ENCODE measurements at places on chromosomes 4 and X.

DNA sequence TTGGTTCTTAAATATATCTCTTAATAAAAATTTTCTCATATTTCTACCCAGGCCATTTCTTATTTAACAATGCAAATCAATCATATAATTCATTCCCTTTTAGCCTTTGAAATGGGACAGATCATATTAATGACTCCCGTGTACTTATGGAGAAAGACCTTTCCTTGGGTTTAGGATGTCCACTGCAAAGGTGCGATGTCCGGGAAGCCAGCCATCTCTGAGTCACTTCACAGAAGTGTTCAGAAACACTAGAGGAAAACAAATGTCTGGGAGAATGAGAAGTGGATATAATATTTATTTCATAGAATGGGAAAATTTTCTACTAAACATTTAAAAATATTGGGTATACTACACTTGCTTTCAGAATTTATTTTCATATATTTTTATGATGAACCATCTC, 15.3 kb downstream of the INTU start:
- no peak for DNase-seq

- DNase-seq, result no peak
Observed at GRCh38 chrX:6311540-6311939, 82.9 kb upstream of the NLGN4X start.

DNA sequence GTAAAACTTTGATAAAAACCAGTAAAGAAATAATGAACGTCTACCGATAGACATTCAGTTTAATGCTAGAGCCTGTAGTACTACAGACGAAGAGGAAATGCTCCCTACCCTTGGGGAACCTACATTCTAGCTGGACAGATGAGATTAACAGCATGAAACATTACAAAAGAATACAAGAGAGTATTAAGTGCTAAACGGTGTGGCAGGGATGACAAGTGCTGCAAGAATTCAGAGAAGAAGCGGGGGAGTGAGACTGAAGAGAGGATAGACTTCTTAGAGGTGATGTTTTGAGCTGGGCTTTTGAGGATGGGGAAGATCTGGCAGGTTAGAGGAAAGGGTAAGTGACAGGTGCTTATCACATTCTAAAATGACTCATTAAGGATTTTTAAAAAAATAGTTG, 52.6 kb upstream of the ESX1 start:
- no peak for DNase-seq

- DNase-seq, result no peak
Observed at GRCh38 chrX:17007134-17007768, 60.8 kb downstream of the REPS2 start.

- DNase-seq, result no peak
Observed at GRCh38 chr4:36854554-36854953, 390.0 kb upstream of the NWD2 start.

GRCh38 chr4:95732061-95732460, 107.8 kb upstream of the PDHA2 start:
- DNase-seq, result no peak

GRCh38 chr4:37015391-37015790, 229.2 kb upstream of the NWD2 start:
- no peak for DNase-seq

DNA sequence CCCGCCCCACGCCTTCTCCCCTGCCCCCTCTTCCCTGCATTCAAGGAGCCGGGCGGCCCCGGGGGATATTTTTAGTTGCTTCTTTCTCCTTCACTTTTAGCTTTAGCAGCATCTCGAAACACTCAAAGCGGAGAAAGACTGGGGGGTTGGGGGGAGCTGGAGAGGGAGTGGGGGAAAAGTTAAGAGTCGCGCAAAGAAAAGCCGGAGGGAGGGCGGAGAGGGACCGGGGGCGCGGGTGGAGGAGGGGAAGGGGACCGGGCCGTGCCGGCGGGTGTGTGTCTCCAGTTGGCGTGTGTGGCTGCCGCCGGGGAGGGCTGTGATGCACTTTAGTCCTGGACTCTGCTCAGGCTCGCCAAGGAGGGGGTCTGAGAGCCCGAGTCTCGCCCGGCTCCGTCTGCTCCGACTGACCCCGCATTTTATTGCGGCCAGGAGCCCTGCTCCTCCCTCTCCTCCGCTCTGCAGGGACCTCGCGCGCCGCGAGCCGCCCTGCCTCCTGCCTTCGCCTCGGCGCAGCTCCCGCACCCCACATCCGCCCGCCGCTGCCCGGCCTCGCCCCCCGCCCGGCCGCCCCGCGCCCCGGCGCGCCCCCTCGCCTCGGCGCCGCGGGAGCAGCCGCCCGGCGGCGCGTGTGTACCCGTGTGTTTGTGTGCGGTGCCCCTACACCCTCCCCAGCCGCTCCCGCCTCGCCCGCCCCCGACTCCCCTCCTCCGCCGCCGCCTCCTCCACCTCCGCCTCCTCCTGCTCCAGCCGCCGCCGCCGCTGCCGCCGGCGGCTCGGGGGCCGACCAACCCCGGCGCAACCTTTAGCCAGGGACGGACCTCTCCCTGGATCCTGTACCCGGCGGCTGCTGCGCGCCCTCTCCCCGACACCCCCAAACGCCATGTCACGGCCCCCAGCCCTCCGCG, 1.4 kb downstream of the ZNF827 start:
- no peak for DNase-seq

GRCh38 chrX:85140964-85141363, 102.6 kb downstream of the SATL1 start:
- DNase-seq, result no peak

Measured in GF-D8 (cell line).